ENCODE measurements at places on chromosomes 4 and X.

DNA sequence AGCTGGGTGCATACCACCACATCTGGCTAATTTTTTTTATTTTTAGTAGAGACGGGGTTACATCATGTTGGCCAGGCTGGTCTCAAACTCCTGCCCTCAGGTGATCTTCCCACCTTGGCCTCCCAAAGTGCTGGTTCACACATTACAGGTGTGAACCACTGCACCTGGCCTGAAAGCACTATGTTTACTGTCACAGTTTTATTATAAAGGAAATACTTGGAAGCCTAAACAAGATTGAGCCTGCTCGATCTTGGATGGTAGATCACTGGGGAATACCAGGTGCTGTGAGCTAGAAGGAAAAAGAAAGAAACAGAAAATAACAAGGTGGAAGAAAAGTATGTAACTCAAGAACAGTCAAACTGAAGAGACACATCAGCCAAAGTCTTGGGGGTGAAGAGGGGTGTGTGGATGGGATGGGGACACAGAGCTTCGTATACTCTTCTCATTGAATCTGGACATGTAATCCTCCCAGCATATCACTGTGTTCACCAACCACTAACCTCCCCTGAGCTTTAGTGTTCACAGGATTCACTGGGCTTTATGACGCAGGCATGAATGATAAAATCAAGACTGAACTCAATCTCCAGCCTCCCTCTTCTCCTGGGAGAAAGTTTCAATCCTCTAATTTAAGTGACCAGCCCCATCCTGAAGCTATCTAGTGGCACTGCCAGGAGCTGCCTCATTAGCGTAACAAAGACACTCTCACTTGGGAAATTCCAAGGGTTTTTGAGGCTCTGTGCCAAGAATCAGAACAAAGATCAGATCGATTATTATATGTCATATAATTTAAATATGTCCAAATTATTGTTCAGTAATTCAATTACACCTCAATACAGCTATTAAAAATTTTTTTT is 40.9 kb downstream of the PDS5A start:
- no peak for DNase-seq

DNA sequence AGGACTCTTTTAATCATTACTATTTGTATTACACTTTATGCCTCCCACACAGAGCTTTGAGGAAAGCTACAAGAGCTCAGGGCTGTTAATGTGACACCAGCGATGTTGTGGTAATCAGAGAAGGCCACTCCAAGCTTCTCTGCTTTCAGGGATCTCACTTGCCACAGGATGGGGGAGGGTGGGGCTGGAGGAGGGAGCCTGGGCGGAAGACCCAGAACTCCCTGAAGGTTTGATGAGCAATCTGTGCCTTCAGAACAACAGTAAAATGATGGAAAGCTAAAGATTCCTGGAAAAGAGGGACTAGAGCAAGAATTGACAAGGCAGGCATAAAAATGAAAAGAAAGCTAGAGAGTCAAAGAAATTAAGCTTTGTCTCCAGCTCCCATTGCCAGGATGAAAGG is 75.6 kb downstream of the MAML3 start:
- DNase-seq: no peak

DNA sequence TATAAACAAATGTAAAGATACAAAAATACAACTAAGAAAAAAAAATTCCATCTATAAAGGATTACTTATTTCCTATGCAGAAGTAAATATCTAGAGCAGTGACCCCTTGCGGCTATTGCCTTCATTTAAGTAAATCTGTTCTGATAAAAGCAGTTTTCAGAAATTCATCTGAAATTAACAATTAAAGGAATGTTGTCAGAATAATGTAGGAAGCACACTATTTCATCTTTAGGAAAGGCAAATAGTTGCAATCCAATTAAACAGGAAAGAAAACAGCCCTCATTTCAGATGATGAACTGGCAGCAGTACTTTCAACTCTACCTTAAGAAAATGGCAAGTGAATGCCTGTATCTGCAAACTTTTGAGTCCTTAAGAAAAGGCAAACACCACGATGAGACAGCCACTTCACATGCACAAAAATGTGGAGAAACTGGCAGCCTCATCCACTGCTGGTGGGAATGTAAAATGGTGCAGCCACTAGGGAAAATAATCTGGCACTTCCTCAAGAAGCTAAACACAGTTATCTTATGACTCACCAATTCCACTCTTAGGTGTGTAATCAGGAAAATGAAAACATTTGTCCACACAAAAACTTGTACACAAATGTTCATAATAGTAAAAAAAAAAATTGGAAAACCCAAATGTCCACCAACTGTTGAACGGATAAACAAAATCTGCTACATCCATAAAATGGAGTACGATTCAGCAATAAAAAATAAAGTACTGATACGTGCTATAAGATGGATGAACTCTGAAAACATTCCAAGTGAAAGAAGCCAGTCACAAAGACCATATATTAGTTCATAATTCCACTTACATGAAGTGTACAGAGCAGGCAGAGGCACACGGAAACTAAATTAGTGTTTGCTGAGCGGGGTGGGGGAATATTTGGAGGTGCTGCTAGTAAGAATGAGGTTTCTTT is 2.0 kb upstream of the THAP9 start:
- DNase-seq: no peak

DNA sequence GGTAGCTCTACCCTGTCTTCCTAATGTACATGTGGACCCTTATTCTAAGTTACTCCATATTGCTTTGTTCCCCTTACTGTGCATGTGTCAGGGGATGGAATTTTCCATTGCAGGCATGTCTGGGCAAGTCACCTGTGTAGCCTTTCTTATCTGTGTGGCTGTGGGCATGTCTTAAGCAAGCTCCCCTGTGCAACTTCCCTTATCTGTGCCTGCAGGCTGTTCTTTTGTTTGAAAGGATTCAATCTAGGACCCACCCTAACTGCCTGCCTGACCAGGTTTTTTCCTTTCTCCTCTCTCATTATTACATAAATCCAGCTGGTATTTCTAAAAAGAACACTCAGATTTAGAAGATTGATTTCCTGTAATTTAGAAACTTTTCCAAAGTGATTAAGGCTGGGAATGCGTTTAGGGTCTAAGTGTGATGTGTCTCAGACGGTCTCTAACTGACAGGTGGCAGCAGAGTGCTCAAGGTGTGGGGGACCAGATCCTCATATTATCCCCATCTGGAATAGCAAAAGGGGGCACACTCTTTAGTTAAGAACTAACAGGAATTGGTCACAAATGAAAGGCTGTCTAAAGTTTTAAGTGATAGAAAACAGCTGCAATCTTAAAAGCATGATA is 198.9 kb upstream of the PPP1R2C start:
- no peak for DNase-seq

DNA sequence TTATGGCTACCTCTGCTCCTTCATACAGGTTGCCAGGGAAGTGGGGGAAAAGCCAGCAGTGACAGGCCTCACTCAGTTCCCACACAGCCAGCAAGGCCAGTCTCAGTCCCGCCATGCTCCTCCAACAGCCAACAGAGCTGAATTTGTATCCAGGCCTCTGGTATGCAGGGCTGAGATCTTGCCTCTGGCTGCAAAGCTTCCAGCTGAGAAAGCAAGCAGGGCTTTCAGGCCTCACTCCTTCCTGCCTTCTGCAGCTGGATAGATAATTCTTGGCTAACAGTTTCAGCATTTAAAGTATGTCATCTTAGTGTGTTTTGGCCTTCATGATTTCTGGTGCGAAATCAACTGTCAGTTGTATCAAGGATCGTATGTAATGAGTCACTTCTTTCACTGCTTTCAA is 103.6 kb downstream of the GNL3L start:
- no peak for DNase-seq
